NCI-H1436 (cell line): ENCODE measurements at places on chromosomes 12 and 14.

- DNase-seq, result no peak
Measured at GRCh38 chr12:49809381-49809905, 18.8 kb downstream of the NCKAP5L start.

- DNase-seq, result no peak
Measured at GRCh38 chr12:57727758-57728395, 10.7 kb downstream of the AGAP2 start.

GRCh38 chr12:95820096-95820703 is 29.6 kb upstream of the NTN4 start:
- DNase-seq, result peak; percentile 51

GRCh38 chr12:18998343-18999261 is 130.9 kb upstream of the PLEKHA5 start:
- no peak for DNase-seq

DNA sequence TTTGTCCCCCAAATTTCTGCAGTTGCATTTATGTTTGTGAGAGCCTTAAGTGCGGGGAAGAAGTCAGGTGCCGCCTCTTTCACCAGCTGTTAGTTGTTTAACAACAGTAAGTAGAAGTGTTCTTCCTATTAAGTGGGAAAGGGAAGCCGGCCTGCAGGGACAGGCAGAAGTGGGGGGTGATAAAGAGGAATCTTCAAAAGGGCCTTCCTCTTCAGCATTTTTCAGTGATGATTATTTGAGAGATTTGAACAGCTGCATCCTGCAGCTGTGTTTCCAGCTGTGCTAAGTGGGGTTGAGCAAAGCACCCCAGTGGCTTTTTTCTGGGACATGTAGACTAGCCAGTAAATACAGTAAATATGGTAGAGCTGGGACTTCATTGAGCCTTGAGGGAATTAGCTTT is 32.1 kb upstream of the SLC38A1 start:
- DNase-seq, result no peak

- DNase-seq, result no peak
Measured at GRCh38 chr12:39984670-39985069, 121.2 kb downstream of the SLC2A13 start.

DNA sequence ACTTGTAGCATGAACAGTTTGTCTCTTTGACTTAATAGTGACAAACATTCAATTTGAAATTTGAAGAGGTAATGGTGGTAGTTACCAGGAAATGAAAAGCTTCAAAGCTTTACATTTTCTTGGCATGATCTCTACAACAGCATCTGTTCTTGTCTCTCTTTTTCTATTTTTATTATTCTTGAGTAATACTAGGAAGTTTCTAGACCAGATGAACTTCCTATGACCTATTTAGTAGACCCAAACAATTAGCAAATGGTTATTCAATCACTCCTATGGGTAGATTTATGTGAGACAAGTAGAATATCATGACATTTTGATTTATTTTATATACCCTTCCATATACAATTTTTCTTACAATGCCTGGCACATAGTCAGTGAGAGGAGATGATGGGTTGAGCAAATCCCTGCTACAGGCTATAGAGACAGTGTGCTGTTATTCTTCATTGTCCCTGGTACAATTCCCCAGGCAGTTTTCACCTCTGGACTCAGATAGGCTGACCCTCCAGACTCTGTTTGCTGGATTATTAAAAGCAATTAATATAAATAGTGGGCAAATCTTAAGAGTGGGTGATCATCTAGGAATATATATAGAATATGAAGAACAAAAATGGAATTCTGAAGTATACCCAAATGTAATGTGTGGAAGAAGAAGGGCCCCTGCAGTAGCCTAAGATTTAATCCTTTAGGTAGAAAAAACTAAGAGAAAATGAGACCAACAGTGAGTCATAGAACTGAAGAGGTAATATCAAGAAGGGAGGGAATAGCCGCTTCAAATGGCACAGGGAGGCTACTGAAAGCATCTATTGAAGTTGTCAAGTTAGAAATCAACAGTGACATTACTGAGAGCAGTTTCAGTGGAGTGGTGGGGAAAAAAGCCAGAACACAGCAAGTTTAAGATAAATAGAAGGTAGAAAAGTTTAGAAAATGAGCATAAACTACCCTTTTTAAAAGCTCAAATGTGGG is 512.0 kb downstream of the FOXG1 start:
- DNase-seq, result no peak
